ENCODE measurements at places on chromosomes 2 and 18. TPM values are rescaled to one million over a fixed set of nuclear protein-coding genes. Genes with fewer than 3 reads are reported as not detected.

Gene RAX
- total RNA-seq: not detected

Gene SMC6
- total RNA-seq: 34.3 TPM

Gene KIAA2012
- not detected for total RNA-seq

Gene CXCR1
- total RNA-seq: not detected

Gene RNU2-63P
- total RNA-seq: not detected

Gene DNER
- 9.1 TPM for total RNA-seq

Gene PAX3
- total RNA-seq: not detected
